Chondrocyte (in vitro differentiated cells): ENCODE measurements at places on chromosomes 3 and 15. TPM values are rescaled to one million over a fixed set of nuclear protein-coding genes. Genes with fewer than 3 reads are reported as not detected.

The ALPK3 gene
- total RNA-seq = 0.56 to 6.4 TPM (median 4.2 TPM) in 3 replicates

The GOLGA6L9 gene
- total RNA-seq = 2.4 to 4.2 TPM (median 2.9 TPM) in 3 replicates

The ITIH1 gene
- total RNA-seq = not detected in 3 replicates

The DUOXA2 gene
- not detected in 3 replicates for total RNA-seq

The PPARG gene
- 3.3 to 9.7 TPM (median 9.2 TPM) in 3 replicates for total RNA-seq

The GOLGA6L22 gene
- not detected in 3 replicates for total RNA-seq

The HHLA2 gene
- total RNA-seq = not detected in 3 replicates

The CLDN1 gene
- total RNA-seq = 7.3 to 13.8 TPM (median 13.1 TPM) in 3 replicates

The SH2D7 gene
- not detected in 3 replicates for total RNA-seq

The MCF2L2 gene
- 1.6 to 2.6 TPM (median 2.1 TPM) in 3 replicates for total RNA-seq

The TMEM266 gene
- total RNA-seq = 0.20 to 1.1 TPM (median 0.23 TPM) in 3 replicates

The MCTP2 gene
- 3.6 to 4.5 TPM (median 4.0 TPM) in 3 replicates for total RNA-seq

The REC114 gene
- not detected in 3 replicates for total RNA-seq

The HIGD2B gene
- total RNA-seq = not detected in 3 replicates

The CHST14 gene
- total RNA-seq = 45.4 to 46.2 TPM (median 45.7 TPM) in 3 replicates

The TRPM1 gene
- total RNA-seq = not detected in 3 replicates

The STRA6 gene
- 4.9 to 12.7 TPM (median 5.4 TPM) in 3 replicates for total RNA-seq

The LOXL1 gene
- 428 to 446 TPM (median 444 TPM) in 3 replicates for total RNA-seq

The SEMA7A gene
- total RNA-seq = 1.1 to 3.3 TPM (median 2.3 TPM) in 3 replicates

The USP50 gene
- 0.35 to 0.85 TPM (median 0.56 TPM) in 3 replicates for total RNA-seq

The GRAMD2A gene
- 0.32 to 0.77 TPM (median 0.65 TPM) in 3 replicates for total RNA-seq

The NR1I2 gene
- not detected in 3 replicates for total RNA-seq

The RHOV gene
- 0.12 to 0.31 TPM in 2 of 3 replicates, not detected in the other for total RNA-seq

The PPP1R2 gene
- total RNA-seq = 30.5 to 46.9 TPM (median 45.8 TPM) in 3 replicates

The FAM43A gene
- total RNA-seq = 22.8 to 25.3 TPM (median 25.1 TPM) in 3 replicates

The TGM5 gene
- not detected in 3 replicates for total RNA-seq

The KATNBL1 gene
- total RNA-seq = 35.8 to 47.4 TPM (median 42.0 TPM) in 3 replicates

The DNAJB8 gene
- total RNA-seq = not detected in 3 replicates

The GOLGA6B gene
- 0.10 TPM in 1 of 3 replicates, not detected in the others for total RNA-seq

The SLC51B gene
- total RNA-seq = not detected in 3 replicates

The MME gene
- total RNA-seq = 1.7 to 8.9 TPM (median 2.5 TPM) in 3 replicates

The DPPA2 gene
- total RNA-seq = not detected in 3 replicates

The DNAH12 gene
- 0.02 to 0.29 TPM (median 0.15 TPM) in 3 replicates for total RNA-seq

The PIGZ gene
- total RNA-seq = 8.8 to 10.1 TPM (median 9.9 TPM) in 3 replicates

The ZNF385D gene
- 1.1 to 22.3 TPM (median 1.2 TPM) in 3 replicates for total RNA-seq
